ENCODE measurements at places on chromosomes 12 and 14.

DNA sequence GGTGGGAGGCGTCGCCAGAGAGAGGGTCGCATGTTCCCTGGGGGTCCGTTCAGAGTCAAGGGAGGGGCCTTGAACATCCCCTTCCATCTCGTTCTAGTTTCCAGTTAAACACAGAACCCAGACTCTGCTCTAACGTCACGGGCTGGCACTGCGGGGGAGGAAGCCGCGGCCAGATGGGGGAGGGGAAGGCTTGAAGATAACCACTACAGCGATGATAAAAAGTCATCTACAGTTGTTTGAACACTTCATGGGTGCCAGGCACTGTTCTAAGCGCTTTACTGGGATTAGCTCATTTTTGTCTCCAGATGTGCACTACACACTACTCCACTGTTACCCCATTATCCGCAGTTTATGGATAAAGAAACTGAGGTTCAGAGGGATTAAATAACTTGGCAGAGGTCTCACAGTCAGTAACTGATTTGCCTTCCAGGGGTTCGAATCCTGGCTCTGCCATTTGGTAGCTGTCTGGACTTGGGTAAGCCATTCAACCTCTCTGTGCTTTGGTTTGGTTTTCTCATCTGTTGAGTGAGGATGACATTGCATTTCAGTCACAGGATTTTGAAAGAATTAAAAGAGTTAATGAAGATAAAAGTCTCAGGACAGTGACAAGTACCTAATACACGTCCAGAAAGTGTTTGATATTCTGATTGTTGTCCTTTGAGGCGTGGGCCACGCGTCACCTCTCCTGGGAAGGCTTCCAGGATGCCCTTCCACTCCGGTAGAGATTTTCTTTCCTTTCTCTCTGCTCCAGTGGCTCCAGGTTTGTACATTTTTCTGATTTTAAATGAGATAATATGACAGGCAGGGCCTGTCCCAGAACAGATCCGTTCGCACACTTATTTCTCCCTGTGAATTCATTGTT lies 798 bp upstream of the RASAL1 start:
- DNase-seq = no peak

DNA sequence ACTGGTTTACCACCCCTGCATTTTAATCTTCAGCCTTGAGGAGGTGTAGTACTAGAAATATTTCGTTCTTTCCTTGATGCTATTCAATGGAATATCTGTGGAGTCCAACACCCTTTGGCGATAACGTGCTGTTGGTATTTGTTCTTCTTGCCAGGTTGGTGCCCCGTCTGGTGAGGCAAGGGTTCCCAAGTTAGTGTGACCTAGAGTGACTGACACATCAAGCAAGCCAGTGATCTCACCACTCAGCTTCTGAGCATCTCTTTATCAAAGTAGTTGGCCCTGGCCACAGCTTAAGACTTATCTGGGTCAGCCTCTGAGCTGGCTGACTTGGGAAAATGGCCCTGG lies 60.2 kb downstream of the PLXNC1 start:
- no peak for DNase-seq

- no peak for DNase-seq
Measured at GRCh38 chr12:119788786-119789185, 88.3 kb downstream of the CIT start.

DNA sequence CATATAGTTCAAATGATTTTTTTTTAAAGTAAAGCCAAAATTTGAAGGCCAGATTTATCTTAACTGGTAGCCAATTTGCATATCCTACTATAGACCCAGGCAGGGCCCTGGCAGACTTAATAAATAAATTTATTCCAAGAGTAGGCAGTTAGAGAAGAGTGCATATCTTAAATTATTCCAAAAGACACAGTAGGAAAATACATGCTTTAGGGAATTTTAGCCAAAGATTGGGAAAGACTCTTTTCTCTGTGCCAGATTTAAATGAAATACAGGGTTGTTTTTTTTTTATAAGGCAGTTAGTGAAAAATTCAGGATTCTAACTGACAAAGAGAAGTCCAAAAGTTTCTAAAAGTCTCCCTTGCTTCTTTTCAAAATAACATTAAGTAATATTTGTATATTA lies 65.5 kb downstream of the ST8SIA1 start:
- no peak for DNase-seq

DNA sequence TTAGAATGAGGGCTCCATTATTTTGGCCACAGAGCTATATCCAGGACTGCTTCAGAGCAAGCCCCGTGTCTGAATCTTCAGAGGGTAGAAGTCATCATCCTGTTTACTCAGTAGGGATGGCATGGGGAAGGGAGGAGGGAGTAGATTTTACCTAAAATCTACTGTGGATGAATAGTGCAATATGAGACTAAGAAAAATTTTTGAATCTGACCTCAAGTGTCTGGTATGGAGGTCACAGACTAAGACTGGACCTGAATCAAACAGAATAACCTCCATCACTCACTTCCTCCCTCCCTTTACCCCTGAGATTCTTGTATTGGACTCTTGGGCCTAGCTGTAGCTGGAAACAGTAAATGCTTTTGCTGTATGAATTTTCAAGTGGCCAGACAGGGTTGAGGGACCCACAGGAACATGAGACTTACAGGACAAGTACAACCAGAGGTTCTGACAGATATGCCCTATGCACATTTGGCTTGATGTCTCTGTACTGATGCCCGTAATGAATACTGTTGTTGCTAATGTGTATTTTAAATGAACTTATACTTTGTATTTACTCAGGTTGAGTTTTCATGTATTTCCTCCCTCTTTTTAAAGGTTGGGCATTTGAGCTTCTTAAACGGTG lies 78.5 kb downstream of the CCDC91 start:
- DNase-seq = no peak

GRCh38 chr12:56800221-56800620 lies 37.1 kb downstream of the HSD17B6 start:
- DNase-seq = no peak

DNA sequence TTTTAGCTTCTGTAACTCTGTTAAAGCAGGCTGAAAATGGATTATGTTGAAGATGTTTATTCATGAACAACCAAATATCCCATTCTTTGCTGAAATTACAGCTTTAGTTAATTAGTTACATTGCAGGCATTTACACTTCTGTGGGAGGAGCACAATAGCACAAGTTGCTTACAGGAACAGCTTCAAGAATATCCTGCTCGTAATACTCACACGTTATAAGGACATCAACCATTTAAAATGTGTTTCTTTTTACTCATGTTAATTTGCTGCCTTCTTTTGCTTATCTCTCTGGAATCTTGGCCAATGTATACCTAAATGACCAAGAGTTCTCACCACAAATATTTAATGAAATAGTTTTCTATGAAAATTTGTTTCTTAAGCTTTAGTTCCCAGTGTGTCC lies 305.2 kb upstream of the SYT1 start:
- DNase-seq = peak; percentile 11

DNA sequence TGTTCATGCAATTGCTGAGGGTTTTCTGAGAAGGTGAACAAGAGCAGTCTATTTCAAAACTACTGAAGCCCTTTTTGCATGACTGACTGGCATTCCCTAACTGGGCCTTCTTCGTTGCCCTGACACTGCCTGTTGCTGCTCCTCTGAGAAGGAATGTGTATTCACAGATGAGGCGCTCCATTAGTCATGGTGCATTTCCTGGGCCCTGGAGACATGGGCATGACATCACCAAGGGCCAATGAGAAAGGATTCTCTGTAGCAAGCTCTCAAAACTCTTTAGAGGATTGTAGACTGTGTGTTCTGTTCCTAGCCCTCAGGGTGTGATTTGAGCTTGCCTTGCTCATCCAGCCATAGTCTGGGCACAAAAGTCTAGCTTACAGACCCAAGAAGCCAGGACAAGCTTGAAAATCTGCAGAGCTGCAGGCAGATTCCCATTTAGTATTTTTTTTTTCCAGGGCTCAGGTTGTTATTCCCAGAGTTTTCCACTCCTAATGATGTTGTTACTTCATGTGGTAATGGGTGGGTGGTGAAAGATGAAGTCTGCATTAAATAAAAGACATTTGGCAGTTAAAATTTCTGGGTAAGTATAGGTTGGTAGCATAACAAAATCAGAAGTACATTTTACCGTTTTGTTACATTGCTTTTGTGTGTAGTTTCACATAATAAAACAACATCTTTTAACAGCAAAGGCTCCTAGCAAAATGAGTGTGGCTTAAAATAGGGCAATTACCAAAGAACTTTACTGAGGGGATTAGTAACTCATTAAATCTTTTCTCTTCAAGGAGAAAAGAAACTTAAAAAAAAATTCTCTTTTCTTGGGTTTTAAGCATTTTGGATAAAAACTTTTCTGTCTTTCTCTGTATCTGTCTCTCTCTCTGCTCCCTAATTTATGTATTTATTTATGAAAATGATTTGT lies 318.4 kb downstream of the RAD51B start:
- peak; percentile 76 for DNase-seq

DNA sequence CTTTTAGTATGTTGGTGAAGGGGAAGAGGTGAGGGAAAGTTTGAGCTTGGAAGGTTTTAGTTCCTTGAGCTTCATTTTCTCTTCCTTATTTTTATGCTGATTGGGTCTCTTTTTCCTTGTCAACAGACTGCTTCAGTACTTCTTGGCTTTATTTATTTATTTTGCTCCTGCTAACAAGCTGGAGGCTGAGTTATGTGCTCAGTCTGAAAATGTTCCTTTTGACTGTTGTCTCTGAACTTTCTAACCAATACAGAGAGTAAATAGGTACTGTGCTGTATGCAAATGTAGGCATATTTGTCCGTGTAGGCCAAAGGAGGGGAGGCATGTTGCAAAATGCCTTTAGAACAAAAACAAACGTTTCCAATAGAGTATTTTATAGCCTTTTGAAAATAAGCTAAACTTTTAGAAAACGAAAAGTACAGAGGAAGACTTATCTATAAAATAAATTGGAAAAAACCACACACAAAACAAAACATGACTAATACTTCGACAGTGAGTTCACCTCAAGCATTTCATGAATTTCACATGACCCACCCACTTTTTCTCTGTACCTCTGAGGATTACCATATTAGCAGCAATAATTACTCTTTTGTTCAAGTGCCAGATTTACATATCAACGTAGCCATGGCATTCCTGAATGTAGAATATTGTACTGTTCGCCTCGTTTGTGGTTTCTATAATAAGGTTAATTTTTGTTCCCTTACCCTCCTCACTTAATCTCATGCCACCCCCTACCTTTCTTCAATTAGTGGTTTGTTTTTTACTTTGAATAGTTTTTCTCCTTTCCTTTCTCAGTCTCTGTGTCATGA lies 4.7 kb upstream of the CREBL2 start:
- peak; percentile 44 for DNase-seq

- DNase-seq = no peak
Measured at GRCh38 chr14:99143126-99143525, 128.9 kb downstream of the BCL11B start.

DNA sequence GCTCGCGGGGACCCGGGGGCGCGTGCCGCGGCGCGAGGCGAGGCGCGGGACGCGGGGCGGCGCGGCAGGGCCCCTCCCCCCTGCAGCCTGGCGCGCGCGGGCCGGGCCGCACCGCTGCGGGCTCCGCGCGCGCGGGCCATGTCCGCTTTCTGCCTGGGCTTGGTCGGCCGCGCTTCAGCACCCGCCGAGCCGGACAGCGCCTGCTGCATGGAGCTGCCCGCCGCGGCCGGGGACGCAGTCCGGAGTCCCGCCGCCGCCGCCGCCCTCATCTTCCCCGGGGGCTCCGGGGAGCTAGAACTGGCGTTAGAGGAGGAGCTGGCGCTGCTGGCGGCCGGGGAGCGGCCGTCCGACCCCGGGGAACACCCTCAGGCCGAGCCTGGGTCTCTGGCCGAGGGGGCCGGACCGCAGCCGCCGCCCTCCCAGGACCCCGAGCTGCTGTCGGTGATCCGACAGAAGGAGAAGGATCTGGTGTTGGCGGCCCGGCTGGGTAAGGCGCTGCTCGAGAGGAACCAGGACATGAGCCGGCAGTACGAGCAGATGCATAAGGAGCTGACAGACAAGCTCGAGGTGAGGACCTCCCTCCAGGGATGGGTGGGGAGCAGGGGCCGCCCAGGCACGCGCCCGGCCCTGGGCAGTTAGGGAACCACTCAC lies 820 bp downstream of the BICDL1 start:
- peak; percentile 17 for DNase-seq

DNA sequence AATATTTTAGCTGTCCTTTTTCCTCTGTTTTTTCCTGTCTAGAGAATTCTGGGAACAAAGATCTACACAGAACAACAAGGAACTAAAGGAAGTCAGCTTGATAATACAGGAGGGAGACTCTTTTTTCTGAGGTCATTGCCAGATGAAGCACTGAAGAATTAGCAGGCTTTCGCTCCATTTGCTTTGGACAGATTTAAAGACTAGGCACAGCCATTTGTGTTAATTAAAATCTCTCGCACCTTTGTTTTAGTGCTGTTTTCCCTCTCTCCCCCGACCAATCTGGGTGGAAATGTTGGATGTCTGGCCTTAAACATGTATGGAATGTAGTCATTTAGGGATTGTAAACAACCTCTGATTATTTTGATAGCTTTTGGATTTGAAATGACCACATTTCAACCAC lies 9.6 kb upstream of the GPHN start:
- no peak for DNase-seq

DNA sequence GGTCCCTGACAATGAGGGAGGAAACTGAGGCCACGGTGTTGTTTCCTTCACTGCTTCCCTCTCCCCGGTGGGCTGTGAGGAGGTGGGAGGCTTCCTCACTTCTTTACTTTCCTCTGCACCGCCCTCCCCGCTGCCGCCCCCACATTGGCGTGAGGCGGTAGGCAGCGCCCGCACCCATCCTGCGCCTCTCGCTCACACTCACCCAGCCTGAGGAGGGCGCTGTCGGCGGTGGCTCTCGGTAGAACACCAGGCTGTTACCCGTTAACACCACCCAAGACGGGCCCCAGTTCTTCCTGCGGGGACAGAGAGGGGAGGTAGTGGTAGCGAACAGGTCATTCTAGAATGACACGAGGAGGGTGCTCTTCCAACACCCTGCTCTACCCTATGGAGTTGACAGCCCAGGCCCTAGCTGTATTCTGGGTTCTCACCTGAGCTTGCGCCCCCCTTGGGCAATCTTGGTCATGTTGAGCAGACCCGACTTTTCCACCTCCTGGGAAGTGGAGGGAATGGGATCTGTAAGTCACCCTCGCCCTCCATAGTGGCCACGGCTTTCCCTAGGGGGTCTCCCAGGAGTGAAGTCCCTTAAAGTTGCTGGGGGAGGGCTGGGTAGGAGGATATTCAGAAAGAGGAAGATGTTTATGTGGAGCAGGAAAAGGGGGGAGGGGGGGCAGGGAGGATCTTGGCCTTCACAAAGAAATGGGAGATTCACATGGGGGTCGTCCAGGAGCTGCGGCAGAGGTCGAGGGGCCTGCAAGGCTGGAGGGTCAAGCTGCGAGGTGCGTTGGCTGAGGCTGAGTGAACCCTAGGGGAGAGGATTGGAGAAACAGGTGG lies 3.3 kb downstream of the ARHGAP9 start:
- no peak for DNase-seq

DNA sequence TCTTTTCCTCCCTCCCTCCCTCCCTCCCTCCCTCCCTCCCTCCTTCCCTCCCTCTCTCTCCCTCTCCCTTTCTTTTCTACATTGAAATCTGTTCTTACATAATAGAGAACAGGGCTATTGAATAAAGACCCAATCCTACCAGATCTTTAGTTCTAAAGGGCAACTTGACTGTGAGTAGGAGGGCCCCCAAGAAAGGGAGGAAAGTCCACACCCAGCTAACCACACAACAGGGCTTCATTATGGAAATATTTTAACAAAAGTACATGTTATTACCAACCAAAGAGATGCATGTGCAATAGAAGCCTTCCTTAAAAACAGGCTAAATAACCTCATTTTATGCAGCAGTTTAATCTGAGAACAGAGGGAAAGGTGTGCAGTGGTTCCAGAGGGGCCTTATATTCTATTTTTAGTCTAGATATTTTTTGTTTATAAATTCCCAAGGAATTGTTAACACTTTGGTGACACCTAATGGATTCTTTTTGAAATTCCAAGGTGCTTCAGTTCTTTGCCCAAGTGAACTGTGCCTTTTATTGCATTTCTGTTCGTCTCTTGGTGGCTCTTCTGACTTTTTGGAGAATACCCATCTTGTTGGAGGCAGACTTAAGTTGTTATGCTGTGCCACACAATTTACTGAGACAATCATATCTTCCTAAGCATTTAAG lies 63.0 kb downstream of the GNS start:
- peak; percentile 20 for DNase-seq
